ENCODE measurements at places on chromosomes 16 and 17.

DNA sequence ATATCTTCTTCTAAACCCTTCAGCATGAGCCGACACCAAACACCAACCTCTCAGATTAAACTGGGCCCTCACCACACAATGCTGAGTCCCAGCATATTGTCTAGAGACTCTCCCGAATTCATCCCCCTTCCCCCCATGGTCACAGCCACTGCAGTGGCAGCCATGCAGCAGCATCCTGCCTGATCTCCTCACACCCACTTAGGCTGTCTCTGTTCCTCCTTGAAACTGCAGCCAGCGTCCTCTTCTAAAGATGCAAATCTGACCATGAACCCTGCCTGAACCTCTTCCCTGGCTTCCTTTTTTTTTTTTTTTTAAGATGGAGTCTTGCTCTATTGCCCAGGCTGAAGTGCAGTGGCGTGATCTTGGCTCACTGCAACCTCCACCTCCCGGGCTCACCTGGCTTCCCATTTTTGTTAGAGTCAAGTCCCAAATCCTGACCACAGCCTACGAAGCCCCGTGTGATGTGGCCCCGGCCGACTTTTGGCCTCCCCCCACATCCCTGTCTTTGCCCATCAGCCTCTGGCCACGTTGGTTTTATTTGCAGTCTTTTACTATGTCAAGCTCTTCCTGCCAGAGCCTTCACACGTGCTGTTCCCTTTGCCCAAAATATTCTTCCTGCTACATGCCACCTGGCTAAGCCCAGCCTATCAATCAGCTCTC, 2.8 kb downstream of the FA2H start:
- DNase-seq = no peak

DNA sequence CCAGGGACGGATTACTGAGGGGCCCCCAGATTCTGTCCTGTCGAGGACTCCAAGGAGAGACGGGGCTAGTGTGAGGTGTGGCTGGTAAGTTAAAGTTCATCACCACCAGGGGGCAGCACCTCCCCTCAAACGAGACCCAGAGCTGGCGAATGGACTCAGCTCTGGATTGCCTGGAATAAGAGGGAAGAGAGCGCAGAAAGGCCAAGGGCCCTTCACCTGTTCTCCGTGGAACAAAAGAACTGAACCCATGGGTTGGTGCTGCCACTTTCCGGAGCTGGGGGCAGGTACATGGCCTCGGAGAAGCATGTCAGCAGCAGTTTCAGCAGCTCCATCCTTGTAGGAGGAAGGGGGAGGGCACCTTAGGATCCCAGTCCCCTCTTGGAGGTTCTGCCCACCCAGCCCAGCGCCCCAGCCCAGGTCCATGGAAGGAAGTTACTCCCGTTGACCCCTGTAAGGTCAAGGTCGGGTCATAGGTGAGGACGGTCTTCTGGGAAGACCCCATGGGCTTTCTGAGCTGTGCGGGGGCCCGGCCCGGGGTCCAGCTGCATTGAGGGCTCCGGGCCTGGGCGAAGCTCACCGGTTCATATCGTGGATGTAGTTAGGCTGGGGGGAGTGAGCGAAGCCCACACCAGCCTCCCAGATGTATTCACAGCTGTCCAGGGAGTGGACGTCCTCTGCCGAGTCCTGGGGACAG, 10.8 kb downstream of the HID1 start:
- peak; percentile 78 for DNase-seq

- no peak for DNase-seq
These were observed 37.9 kb upstream of the SLC38A10 start for GRCh38 chr17:81332914-81333528.

GRCh38 chr17:81165246-81166032, at the start of gene PVALEF:
Gene PVALEF, plus strand, starts transcription at chr17:81165507. Its CDS starts 15,720 bp downstream, at chr17:81181227.
- DNase-seq = no peak

GRCh38 chr16:89458551-89458950, 31.8 kb downstream of the ANKRD11 start:
- DNase-seq = no peak

DNA sequence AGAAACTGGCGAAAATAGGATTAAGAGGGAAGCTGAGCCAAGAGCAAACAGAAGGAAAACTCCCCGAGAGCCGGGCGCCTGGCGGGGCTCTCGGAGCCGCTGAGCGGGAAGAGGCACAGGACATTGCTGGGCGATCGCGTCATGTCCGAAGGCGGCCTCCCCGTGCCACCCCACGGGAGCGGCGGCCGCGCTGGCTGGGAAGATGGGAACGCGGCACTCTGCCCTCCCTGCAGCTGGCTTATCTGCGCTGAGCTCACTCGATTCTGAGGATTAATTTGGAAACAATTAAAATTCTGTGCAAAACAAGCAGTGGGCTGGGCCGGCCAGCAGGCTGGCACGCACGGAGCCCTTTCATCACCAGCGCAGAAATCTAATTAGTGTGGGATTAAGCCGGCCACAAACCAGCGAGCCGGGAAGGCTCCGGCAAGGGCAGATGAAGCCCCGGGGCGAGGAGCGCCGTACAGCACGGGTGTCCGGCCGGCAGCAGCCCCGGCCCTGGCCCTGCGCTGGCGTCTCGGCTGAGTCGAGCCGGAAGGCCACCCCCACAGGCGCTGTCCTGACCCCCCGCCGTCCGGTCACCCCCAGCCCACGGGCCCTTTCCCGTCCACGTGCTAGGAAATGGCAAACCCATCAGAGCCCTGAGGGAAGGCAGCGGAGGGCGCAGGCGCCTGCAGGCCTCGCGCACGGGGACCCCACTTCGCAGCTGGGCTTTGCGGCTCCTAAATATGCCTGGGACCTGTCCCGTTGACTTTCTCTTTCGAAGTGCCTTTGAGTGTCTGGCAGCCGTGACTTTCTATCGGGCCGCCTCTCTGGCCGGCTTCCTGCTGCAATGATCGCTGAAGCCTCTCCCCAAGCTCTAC, 37.9 kb downstream of the SOX8 start:
- DNase-seq = no peak

- DNase-seq = no peak
These were observed 7.2 kb downstream of the LPO start for GRCh38 chr17:58245428-58246103.

DNA sequence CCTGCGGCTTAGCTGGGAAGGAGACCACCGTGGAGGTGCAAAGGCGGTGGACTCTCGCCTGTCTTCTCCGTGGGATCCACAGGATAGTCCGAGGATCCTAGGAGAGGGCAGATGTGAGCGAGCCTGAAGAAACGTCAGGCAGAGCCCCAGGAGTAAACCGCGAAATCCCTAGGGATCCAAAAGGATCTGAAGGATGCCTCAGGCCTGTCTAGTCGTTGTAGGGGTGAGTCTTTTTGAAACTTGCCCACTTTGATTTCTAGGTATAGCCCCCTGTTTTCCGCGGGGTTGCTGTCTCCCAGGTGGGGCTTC, 576.5 kb downstream of the KCNJ18 start:
- DNase-seq = no peak

- DNase-seq = no peak
These were observed 16.5 kb downstream of the HS3ST3B1 start for GRCh38 chr17:14317383-14317782.

- no peak for DNase-seq
These were observed 283.8 kb downstream of the ZFHX3 start for GRCh38 chr16:72764015-72764654.

- no peak for DNase-seq
These were observed 5.2 kb upstream of the CDH8 start for GRCh38 chr16:62041401-62041800.

DNA sequence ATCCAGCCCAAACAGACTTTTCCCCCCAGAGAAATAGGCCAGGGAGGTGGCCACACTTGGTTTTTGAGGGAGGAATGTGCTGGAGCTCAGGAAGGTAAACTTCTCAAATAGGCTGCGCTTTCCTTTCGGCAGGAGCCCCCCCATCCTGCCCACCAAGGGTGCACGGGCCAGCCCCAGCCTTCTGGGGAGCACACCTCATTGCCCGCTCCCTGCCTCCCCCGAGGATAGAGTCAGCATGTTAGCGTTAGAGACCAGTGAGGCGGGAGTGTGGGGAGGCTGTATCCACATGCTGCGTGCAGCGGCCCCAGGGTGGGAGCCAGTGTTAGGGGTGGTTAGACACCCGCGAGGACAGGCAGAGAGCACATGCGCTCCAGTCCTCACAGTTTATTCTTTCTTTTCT, 42.3 kb downstream of the PIPOX start:
- no peak for DNase-seq

DNA sequence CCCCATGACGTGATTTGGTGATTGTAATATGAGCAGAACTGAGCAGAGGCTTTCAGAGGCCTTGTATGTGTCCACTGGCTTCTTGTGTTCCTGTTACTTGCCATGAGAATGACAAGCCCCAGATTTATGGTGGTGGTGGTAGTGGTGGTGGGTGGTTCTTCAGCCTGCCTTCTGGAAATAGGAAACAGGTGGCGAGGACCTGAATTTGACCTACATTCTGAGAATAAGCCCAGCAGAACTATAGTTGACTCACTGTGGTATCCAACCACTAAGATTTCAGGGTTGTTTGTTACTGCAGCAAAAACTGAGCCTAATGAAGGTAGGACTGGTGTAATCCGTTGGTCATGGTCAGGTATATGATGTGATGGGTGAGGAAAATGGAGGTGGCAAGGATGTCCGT, 93.0 kb downstream of the SHISA9 start:
- DNase-seq = no peak

DNA sequence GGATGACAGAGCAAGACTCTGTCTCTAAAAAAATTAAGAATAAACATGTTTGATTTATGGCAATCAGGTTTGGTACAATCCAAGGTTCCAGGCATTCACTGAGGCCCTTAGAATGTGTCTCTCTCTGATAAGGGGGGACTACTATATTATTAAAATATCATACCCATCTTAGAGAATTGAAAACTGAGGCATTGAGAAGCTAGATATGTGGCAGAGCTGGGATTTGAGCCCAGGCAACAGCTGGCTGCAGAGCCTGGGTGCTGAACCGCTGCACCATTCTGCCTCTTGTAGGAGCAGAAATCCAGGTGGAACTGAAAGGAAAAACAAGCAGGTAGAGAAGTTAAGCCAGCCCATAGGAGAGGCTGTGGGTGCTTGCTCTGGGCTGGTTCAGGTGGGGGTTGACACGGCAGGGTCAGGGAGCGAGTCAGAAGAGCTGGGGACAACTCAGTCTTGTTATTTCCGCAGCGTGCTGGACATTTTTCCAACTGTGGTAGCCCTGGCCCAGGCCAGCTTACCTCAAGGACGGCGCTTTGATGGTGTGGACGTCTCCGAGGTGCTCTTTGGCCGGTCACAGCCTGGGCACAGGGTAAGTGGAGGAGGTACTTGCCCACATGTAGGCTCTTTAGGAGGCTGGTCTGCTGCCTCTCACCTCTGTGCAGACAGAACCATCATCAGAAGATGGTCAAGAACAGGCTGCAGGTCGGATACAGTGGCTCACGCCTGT, 62.5 kb downstream of the WIPI1 start:
- no peak for DNase-seq

DNA sequence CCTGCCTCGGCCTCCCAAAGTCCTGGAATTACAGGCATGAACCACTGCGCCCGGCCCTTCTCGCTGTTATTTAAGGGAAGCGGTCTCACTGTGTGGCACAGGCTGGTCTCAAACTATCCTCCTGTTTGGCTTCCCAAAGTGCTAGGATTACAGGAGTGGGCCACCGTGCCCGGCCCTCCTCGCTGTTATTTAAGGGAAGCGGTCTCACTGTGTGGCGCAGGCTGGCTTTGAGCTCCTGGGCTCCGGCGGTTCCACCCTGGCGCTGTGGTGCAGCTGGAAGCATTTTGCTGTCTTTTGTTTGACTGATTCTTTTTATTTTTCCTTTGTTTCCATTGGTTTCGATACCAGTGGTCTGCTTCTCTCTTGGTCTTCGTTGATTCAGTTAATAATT, 40.7 kb downstream of the FOXK2 start:
- DNase-seq = no peak

DNA sequence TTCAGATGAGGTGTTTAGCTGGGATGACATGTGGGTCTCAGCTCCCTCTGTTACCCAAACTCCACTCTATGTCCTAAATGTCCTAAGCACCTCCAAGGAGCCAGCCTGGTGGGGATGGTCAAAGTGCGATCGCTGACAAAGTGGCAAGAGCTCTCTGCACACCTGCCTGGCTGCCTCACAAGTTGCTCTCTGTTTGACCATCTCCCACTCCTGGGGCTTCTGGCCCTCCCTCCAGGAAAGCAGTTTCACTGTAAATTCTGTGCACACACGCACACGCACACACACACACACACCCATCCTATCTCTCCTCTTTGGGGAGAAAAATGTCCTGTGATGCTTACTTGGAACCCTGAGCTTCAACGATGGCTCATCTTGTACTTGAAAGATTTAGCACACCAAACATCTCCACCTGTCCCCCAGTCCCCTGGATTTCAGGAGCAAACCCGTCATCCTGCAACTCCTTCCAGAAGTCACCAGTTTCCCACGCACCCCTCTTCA, 1.7 kb downstream of the PITPNA start:
- DNase-seq = no peak

DNA sequence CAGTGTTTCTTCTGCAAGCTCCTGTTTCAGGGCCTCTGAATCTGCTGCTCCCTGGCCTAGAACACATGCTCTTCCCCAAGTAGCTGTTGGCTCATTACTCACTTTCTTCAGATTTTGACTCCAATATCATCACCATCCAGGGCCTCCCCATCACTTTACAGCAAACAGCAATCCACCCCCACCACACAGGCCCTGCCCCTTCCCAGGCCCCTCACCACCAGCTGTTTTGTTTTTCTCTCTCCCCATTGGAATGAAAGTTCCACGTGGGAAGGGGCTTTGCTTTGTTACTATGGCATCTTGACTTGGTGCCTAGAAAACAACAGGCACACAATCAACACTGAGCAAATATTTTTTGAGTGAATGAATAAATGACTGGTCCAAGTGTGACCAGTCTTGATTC, 4.0 kb downstream of the TMEM170A start:
- DNase-seq = no peak

DNA sequence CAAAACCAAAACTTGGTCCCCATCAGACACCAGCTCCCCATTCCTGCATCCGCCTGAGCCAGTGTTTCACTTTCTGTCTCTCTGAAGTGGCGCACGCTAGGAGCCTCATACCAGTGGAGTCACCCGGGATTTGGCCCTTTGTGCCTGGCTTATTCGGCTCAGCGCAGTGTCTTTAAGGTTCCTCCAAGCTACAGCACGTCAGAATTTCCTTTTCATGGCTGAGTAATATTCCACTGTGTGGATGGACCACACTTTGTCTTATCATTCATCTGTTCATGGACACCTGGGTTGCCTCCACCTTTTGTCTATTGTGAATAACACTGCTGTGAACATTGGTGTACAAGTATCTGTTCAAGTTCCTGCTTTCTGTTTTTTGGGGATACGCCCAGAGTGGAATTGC, 45.2 kb upstream of the CHMP6 start:
- no peak for DNase-seq

DNA sequence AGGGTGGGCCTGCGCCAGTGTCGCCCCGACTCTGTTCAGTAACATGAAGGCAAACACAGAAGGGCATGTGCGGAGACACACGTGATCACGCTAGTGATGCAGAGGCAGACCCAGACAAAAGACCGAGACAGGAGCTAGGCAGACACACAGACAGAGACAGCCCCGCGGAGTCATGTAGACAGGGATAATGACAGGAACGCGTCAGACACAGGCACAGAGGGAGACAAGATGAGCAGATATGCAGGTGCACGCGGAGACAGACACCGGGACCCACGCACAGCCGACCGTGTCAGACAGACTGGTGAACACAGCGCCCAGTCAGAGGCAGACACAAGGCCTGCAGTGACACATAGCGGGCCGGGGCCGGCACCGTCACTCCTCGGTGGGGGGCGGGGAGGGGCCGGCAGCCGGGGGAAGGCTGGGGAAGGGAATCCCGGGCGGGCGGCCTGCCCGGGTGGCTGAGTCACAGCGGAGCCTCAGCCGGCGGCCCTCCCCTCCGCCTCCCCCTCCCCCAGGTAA, 7.4 kb downstream of the KDM6B start:
- peak; percentile 84 for DNase-seq

GRCh38 chr17:76873856-76874255, 5.7 kb downstream of the MGAT5B start:
- no peak for DNase-seq

- no peak for DNase-seq
These were observed 63.0 kb downstream of the BAIAP2 start for GRCh38 chr17:81097943-81098308.

Measured in effector CD8-positive, alpha-beta T cell (primary cell).